ENCODE measurements at places on chromosomes 7 and 10.

DNA sequence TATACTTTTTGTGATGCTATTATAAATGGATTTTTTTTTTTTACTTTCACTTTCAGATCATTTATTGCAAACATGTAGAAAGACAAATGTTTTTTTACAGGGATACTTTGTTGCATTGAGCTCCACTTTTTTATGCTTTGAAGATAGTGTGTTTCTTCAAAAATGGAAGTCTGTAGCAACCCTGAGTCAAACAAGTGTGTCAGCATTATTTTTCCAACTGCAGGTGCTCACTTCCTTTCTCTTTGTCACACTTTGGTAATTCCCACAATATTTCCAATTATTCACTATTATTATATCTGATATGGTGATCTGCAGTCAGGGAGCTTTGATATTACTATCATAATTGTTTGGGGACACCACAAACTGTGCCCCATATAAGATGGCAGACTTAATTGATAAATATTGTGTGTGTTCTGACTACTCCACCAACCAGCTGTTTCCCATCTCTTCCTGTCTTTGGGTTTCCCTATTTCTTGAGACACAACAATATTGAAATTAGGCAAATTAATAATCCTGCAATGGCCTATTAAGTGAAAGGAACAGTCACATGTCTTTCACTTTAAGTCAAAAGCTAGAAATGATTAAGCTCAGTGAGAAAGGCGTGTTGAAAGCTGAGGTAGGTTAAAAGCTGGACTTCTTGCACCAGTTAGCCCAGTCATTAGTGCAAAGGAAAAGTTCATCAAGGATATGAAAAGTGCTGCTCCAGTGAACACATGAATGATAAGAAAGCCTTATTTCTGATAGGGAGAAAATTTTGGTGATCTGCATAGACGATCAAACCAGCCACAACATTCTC is 231.3 kb upstream of the SH2B2 start:
- DNase-seq, result no peak

DNA sequence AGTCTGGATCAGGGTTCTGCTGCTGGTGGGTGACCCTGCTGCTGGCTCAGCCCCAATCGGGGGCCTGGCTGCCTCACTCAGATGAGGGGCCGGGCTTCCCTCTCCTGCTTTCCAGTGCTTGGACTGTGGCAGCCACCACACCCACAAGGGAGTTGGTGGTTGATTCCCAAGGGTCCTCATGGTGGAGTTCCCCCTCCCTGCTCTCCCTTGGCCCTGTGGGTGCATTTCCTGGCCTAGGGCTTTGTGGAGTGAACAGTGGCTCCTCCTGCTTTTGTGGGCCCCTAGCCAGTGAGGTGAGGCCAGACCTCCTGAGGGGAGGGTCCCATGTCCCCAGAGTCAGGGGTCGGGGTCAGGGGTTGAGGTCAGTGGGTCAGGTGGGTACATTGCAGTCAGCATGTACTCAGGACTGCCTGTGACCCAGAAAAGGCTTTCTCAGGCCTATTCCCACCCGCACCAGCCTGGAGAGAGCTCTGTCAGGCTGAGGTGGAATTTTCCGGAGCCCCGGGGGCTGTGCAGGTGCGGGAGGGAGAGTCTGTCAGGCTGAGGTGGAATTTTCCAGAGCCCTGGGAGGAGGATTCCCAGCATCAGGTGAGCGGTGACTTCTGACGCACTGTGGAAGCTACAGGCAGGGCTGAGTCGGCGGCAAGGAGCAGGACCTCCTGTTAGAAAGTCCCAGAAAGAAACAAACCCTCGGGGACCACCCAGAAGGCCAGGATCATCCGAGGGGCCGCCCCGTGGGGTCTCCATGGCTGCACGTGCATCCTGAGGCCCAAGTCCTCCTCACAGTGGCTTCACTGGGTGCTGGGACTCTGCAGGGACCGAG is 94.4 kb upstream of the INSIG1 start:
- no peak for DNase-seq

DNA sequence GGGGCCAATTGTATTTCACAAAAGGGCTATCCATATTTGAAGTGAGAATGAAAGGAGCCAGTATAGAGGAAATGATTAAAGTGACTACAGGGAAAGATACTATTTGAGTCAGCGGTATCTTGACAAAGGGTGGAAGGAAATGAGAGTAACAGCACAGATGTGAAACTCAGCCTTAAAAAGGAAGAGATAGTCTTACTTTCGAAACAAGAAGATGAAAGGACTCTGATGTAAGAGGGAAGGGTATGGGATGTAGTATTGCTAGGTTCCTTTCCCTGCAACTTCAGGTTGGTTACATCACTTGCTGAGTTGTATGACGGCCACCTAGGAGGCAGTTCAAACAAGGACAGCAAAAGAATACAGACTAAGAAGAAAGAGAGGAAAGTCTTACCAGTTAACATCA is 13.7 kb downstream of the CISD1 start:
- peak; percentile 44 for DNase-seq

DNA sequence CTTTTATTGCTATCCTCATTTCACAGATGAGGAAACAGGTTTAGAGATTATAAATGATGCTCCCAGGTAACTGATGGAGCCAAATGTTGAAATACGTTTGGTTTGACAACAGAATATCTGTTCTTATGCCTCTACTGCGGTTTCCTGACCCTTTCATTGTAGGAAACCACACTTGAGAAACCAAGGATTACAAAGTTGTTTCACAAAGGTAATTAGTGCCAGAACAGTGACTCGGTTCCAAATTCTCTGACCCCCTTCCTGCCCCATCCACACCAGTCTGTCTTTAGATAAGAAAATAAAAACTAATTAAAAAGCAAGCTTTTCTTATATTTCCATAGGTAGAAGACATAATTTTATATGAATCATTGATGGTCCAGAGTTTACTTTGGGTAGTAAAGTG is 393.7 kb upstream of the MBL2 start:
- no peak for DNase-seq

DNA sequence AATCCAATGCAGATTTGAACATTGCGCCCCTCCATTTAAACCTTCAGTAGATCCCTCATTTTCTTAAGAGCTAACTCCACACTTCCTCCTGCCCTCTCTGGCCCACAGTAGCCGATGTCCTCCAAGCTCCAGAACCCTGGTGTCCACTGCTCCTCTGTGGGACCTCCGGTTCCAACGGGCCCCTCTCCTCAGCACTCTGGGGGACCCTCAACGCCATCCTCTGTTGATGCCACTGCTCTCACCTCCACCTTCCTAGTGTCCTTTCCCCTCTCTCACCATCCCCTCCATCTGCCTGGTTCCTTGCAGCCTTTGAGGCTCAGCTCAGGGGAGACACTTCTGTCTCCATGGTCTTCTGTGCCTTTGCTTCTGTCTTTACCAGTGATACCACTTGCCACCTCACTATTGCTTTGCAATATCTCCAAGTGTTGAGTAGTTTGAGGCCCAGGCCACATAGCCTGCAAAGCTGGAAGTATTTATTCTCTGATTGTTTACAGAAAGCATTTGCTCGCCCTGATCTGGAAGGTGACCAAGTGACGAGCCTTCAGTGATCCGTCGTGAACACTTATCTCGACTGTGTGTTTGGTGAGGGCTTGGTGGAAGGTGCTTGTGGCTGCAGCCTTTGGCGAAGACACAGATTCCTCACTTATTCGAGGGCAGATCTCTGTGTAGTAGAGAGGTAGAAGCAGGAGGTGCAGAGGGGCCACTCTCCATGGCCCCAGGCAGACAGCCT is 104.8 kb upstream of the SHH start:
- no peak for DNase-seq

- DNase-seq, result no peak
Measured at GRCh38 chr7:4819560-4820404, 42.0 kb downstream of the PAPOLB start.

GRCh38 chr10:22333167-22333974 is 11.9 kb upstream of the SPAG6 start:
- DNase-seq, result peak; percentile 58

DNA sequence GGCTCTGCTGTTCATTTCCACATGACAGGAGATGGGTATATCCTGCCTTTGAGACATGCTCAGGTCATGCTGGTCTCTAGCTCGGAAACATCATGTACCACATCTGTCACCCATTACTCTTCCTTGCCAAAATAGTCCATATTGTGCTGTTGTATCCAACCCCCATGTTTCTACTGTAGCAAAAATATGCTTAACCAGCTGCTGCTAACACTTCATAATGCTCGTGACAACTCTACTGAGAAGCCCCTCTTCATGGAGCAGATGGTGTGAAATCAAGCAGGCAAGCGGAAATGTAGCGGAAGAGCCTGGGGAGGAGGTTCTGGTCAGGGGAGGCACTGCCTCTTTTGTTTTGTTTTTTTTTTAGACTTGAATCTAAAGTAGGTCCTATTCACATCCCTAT is 82.9 kb downstream of the NPY start:
- no peak for DNase-seq

DNA sequence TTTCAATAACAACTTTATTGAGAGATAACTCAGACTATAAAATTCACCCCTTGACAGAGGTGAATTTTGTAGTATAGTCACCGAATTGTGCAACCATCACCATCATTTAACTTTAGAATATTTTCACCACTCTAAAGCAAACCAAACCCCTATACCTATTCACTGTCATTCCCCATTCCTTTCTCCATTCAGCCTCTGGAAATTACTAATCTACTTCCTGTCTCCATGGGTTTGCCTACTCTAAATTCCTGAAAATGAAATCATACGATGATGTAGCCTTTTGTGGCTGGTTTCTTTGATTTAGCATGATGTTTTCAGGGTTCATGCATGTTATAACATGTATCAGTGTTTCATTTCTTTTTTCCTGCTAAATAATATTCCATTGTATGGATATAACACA is 15.6 kb upstream of the LMTK2 start:
- DNase-seq, result no peak

- no peak for DNase-seq
Measured at GRCh38 chr10:114077815-114078219, 34.2 kb downstream of the ADRB1 start.

GRCh38 chr7:41656366-41656765 is 46.5 kb downstream of the INHBA start:
- no peak for DNase-seq

DNA sequence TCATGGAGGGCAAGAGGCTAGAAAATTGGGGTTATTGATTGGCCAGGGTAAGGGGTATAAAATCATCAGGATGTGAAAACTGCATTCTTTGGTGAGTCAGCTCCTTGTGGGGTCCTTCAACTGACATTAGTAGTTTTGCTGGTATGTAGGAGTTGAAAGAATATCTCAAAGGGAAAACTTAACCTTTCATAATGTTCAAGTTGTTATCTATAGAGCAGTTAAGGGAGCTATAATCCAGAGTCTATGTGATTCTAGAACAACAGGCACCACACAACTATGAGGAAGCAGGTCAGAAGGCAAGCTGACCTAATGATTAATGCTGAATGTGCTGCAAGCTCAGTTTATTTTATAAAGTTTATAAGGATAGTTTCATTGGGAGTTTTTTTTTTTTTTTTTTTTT is 13.7 kb downstream of the PRPS1L1 start:
- DNase-seq, result no peak

GRCh38 chr10:130989670-130990232 is 321.8 kb downstream of the TCERG1L start:
- no peak for DNase-seq

- no peak for DNase-seq
Measured at GRCh38 chr10:106931159-106931852, 233.2 kb downstream of the SORCS1 start.

- DNase-seq, result no peak
Measured at GRCh38 chr7:135246191-135246825, 12.7 kb downstream of the STRA8 start.

GRCh38 chr7:141463986-141464385 is 87.2 kb upstream of the AGK start:
- no peak for DNase-seq

GRCh38 chr10:116055917-116056252 is 217.1 kb downstream of the GFRA1 start:
- DNase-seq, result no peak

- DNase-seq, result no peak
Measured at GRCh38 chr10:90784771-90785170, 73.1 kb downstream of the HTR7 start.

GRCh38 chr7:158416283-158416933 is 171.2 kb downstream of the PTPRN2 start:
- no peak for DNase-seq

DNA sequence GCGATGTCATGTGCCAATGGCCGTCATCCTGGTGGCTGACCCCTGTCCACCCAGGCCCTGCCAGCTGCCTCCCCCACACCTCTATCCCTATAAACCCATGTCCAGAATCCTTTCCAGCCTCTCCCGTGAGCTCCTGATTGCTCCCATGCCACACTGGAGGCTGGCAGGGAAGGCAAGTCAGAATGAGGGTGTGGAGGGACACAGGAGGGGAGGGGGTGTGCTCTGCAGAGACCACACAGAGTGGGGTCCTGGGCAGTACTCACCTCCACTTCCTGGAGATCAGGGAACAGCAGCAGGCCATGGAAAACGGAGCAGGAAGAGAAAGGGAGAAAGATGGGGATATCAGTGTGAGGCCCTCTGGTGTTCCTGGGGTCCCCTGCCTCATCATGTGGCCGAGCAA is 15.7 kb downstream of the SPOCK2 start:
- no peak for DNase-seq

GRCh38 chr10:132987671-132988571 is 45.6 kb upstream of the CFAP46 start:
- no peak for DNase-seq

DNA sequence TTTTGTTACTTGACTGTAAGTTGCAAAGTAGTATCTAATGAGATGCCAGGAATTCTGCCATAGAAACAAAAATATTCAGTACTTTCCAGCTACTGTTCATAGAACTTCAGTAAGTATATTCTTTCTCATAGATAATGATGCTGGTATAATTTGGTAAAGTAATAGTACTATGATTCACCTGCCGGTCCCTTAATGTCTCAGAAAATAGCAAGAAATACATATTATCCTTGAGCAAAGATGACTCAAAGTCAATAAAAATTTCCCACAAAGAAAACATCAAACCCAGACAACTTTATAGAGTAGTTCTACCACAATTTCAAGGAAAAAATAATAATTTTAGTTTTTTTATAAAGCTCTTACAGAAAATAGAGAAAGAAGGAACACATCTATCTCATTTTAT is 105.4 kb downstream of the EPDR1 start:
- DNase-seq, result no peak

- DNase-seq, result peak; percentile 23
Measured at GRCh38 chr10:107434854-107435253, 270.3 kb upstream of the SORCS1 start.

GRCh38 chr7:35241884-35242283 is 12.0 kb downstream of the TBX20 start:
- DNase-seq, result no peak

GRCh38 chr10:24622781-24623301 is 100.8 kb downstream of the ARHGAP21 start:
- no peak for DNase-seq

- no peak for DNase-seq
Measured at GRCh38 chr7:133739817-133740216, 387.3 kb upstream of the LRGUK start.

GRCh38 chr10:101867931-101868330 is 24.3 kb upstream of the KCNIP2 start:
- no peak for DNase-seq

- no peak for DNase-seq
Measured at GRCh38 chr10:33134011-33134751, 176.2 kb upstream of the ITGB1 start.
